ENCODE measurements at places on chromosomes 3 and 15. TPM values are rescaled to one million over a fixed set of nuclear protein-coding genes. Genes with fewer than 3 reads are reported as not detected.

- peak overlapping the region; percentile 51 for H3K27ac ChIP-seq
- DNase-seq, result no peak
- no peak overlapping the region for H3K4me3 ChIP-seq
- peaks cover 24% of the 10 kb centered on the region for H3K4me1 ChIP-seq
- no peaks in the 10 kb centered on the region for H3K36me3 ChIP-seq
Measured at GRCh38 chr15:58331560-58331912, 100.3 kb upstream of the LIPC start.

DNA sequence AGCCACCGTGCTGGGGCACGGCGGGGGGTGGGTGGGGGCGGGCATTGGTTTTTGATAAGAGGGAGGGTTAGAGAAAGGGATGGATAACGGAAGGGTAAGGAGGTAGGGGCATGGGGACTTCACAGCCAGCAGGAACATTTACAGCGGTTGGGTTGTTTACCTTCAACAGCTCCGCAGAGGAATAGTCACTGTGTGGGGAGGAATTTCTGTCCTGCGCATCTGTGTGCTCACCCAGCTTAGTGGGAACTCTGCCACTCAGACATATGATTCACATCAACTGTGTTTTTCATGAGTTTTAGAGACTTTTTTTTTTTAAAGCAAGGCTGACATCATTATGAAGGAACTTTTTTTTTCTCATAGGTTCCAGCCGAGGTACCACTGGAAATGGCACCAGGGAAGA lies 19.6 kb downstream of the CHRD start:
- H3K27me3 ChIP-seq, result peaks cover 13% of the 10 kb centered on the region
- DNase-seq, result peak; percentile 92
- no peak overlapping the region for H3K4me3 ChIP-seq
- no peaks in the 10 kb centered on the region for H3K4me1 ChIP-seq
- no peaks in the 10 kb centered on the region for H3K36me3 ChIP-seq

The ARHGAP31 gene
- total RNA-seq, result 3.5 TPM

GRCh38 chr3:19226479-19226878 lies 78.2 kb downstream of the KCNH8 start:
- no peak for DNase-seq
- H3K27me3 ChIP-seq, result no peaks in the 10 kb centered on the region
- no peaks in the 10 kb centered on the region for H3K36me3 ChIP-seq
- no peak overlapping the region for H3K4me3 ChIP-seq
- no peak overlapping the region for H3K27ac ChIP-seq

The ITGA11 gene
- 29.6 TPM for total RNA-seq

DNA sequence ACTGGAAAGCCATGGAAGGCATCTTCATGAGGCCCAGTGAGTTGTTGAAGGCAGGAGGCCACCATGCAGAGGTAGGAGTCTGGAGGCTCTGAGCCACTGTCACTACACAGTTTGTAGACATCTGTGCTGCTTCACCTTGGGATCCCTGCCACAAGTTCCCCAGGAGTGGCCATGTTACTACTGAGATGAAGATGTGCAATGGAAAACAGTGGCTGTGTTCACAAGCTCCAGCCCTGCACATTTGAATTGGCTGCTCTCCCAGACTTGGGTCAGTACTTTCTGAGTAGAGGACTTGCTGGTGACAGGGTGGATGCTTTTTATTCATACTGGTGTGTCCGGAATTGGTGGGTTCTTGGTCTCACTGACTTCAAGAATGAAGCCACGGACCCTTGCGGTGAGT lies 86.9 kb upstream of the C15orf39 start:
- H3K27me3 ChIP-seq, result no peaks in the 10 kb centered on the region
- H3K4me1 ChIP-seq, result no peaks in the 10 kb centered on the region
- no peak for DNase-seq
- H3K27ac ChIP-seq, result no peak overlapping the region
- H3K36me3 ChIP-seq, result no peaks in the 10 kb centered on the region

The SOX14 gene
- total RNA-seq, result not detected
